ENCODE measurements at places on chromosomes 2 and 18.

DNA sequence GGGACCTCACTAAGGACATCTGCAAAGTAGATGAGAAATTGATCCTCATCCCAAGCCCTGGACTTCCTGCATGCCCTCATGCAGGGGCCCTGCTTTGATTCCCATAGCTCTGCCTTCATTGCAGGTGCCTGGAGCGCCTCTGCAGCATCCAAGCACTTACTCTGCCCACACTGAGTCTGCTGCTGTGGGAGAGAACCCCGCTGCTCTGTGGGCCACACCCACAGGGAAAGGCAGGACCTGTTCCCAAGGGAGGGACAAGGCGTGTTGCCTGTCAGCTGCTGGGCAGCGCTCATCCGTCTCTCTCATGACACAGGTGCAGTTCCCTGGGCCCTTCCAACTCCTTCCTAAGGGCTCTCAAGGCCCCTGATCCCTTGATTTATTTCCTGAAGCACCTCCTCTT lies 266.8 kb upstream of the SMIM21 start:
- no peak for DNase-seq

GRCh38 chr18:13389491-13390131 lies 171.1 kb downstream of the LDLRAD4 start:
- no peak for DNase-seq

DNA sequence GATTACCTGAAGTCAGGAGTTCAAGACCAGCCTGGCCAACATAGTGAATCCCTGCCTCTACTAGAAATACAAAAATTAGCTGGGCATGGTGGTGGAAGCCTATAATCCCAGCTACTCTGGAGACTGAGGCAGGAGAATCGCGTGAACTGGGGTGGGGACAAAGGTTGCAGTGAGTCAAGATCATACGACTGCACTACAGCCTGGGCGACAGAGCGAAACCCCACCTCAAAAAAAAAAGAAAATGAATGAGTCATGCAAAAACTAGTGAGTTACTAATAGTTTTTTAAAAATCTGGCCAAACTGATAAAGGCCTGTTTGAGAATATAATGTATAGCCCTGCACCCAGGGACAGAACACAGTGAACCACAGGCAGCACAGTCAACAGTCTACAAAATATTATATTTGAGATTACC lies 17.5 kb downstream of the AFG3L2 start:
- DNase-seq: no peak

- DNase-seq: no peak
Observed at GRCh38 chr18:42159146-42159545, 204.1 kb downstream of the PIK3C3 start.

DNA sequence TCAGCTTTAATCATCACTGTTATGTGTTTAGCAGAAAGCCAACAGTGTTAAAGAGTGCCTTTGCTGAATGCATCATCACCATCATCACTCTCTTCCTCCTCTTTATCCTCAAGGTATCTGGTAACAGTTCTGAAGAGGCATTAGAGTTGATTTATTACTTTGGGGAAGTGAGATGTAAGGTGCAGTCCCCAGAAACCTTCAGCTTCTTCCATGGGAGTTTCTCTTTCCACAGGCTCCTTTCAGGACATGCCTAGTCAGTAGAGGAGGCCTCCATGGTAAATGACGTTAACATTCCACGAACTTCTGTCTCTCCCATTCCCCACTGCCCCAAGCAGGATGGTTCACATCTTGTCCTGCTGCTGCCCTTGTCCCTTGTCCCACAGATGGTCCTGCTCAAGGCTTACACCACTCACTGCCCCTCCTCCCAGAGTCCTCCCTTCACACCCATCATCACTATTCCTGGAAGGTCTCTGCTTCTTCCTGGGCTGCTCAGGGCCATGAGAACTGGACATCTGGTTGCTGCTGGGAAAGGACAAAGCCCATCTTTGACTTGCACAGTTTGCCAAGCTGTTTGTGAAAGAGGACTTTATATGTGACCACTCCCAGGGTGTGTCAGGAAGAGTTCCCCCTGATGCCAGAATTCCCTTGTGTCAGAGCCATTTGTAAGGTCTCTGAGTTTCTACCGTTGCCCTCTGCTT lies 5.3 kb upstream of the REG1A start:
- no peak for DNase-seq

- no peak for DNase-seq
Observed at GRCh38 chr2:72004201-72004915, 143.3 kb downstream of the CYP26B1 start.

DNA sequence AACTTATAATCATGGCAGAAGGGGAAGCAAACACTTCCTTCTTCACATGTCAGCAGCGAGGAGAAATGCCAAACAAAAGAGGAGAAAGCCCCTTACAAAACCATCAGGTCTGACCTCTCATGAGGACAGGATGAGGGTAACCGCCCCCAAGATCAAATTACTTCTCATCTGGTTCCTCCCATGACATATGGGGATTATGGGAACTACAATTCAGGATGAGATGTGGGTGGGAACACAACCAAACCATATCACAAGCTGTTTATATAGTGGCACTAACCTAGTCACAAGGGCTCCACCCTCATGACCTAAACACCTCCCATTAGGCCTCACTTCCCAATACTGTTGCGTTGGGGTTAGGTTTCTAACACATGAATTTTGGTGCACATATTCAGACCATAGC lies 110.0 kb downstream of the OSBPL6 start:
- DNase-seq: no peak

DNA sequence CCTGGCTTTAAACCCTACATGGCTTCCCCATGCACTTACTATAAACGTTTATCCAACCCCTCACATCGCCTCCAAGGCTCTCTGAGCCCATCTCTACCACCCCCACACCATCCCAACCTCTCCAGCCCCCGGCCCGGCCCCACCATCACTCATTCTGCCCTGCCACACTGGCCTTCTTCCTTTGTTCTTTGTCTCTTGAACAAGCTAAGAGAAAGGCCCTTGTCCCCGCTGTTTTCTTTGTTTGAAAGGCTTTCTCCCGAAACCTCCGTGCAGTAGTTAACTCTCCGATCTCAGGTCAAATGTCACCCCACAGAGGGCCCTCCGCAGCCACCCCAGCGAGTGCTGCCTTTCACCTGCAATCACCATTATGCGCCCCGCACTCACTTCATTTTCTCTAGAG lies 100.4 kb downstream of the AFF3 start:
- DNase-seq: no peak

- no peak for DNase-seq
Observed at GRCh38 chr2:30221531-30221930, 9.8 kb upstream of the LBH start.

GRCh38 chr2:195995499-195995898 lies 73.1 kb downstream of the DNAH7 start:
- DNase-seq: no peak

- DNase-seq: no peak
Observed at GRCh38 chr2:15836689-15837610, 103.4 kb upstream of the MYCN start.

DNA sequence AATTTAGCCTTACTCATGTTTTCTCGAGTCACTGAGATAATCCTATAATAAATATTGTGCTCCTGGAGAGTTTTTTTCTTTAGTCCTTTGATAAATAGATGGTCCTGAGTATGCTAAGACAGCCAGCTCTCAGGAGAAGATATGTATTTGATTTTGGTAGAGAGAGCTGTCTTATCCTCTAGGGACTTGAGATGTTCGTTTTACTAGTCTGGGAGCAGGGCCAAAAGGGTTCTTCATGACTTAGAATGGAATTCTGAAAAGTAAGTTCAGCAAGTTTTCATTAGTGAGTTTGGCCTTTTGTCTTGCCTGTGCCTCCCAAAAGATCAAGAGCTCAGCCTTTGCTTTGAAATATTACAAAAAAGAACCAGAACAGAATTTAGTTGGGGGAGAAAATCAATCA lies 246.7 kb downstream of the BABAM2 start:
- no peak for DNase-seq

DNA sequence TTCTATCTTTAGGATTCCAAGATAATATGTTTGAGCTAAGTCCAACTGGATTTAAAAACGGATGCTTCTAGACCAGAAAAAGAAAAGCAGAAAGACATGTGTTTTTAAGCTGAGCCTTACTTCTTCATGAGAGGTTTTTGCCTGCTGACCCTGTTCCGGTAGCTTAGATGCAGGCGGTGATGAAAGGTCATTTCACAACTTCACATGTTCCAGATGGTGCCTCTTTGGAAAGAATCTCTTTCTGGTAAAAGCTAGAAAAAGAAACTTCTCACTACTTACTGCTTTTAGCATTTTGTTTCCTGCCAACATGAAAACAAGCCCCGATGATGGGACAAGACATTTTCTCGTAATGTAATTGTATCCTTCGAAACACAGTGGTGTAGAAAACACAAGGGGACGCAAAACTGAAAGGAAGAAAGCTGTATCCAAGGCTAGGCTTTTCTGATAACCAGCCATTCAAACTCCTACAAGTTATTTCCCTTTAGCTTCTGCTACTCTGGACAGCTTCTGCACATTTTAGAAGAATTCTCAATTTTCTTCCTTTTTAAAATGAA lies 407.3 kb upstream of the LYPD1 start:
- DNase-seq: no peak

Data from activated T-helper 1 cell treated with anti-CD3 and anti-CD28 coated beads, Interleukin-2, amount 50 U/mL, for 16 hours (primary cell).